Mammary epithelial cell (primary cell): ENCODE measurements at places on chromosomes 5 and 9.

DNA sequence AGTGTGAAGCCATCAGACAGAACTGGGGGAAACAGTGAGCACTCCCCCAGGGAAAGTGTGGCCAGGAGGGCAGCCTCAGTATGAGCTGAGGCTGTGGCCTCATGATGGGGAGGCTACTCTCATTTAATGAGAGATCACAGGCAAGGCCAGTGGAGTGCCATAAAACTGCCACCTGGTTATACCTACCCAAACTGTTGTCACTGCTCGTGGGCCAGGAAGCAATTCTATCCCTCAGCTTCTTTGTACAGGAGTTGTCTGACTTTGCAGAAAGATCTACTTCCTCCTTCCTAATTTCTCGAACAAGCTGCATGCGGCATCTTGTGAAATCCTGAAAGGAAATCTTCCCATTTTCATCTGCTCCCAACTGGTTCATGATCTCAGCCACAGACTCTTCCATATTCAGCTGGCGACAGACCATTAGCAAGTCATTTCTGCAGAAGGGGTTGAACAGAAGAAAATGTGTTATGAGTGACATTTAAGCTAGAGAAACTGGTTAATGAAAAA lies 50.0 kb downstream of the TSSK1B start:
- no peak for DNase-seq

- DNase-seq: no peak
These were observed 10.5 kb downstream of the COL15A1 start for GRCh38 chr9:98954244-98954610.

GRCh38 chr5:168468836-168469235 lies 17.4 kb upstream of the RARS1 start:
- DNase-seq: no peak

DNA sequence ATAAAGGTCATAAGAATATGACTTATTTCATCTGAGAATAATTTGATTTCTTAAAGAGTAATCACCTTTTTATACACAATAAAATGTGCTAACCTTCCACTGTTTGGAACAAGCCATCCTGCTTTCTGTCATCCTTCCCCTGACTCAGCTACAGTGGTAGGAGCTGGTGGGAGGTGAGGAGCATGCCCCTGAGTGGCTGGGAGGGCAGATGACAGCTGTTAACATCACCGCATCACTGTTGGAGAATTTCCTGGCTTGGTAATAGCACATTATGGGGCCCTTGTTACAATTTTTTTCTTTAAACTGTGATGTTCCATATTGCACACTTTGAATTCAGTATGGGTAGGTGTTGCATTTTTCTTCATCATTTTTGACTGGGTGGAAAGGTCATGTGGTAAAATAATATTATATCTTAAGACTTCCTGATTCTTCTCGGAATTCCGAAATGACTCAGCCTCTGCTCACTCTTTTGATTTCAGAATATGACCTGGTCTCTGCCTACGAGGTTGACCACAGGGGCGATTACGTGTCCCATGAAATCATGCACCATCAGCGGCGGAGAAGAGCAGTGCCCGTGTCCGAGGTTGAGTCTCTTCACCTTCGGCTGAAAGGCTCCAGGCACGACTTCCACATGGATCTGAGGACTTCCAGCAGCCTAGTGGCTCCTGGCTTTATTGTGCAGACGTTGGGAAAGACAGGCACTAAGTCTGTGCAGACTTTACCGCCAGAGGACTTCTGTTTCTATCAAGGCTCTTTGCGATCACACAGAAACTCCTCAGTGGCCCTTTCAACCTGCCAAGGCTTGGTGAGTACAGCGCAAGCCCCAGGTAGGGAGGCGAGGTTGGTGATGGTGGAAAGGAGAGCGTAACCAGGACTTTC lies 5.8 kb downstream of the ADAMTS16 start:
- DNase-seq: no peak

GRCh38 chr5:10936081-10936855 lies 175.2 kb upstream of the DAP start:
- no peak for DNase-seq

GRCh38 chr9:3768712-3769457 lies 243.1 kb upstream of the RFX3 start:
- no peak for DNase-seq

GRCh38 chr9:132494857-132495256 lies 84.8 kb downstream of the CFAP77 start:
- DNase-seq: no peak

- no peak for DNase-seq
These were observed 220.0 kb upstream of the NR4A3 start for GRCh38 chr9:99601571-99602111.

GRCh38 chr5:178108446-178108845 lies 4.9 kb upstream of the N4BP3 start:
- no peak for DNase-seq

GRCh38 chr9:127137640-127138360 lies 15.4 kb upstream of the ANGPTL2 start:
- no peak for DNase-seq

DNA sequence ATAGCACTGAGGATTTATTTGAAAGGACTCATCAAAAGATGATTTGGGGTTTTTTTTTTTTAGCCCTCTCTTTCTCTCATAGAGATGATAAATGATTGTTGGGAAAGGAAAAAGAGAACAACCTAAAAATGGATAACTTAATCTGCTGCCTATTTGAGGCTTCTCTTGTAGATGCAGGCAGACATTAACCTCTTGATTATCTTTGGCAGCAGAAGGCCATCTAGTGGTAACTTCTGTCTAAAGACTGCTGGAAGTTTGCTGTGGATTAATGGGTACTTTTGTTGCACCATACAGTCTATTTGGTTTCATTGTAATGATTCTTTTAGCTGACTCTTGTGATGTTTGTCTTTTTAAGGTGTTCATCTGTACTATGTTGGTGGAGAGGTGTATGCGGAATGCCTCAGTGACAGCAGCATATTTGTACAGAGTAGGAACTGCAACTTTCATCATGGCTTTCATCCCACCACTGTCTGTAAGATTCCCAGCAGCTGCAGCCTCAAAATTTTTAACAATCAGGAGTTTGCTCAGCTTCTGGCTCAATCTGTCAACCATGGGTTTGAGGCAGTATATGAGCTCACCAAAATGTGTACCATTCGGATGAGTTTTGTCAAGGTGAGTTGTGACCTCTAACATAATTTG lies 18.8 kb downstream of the SMIM32 start:
- DNase-seq: peak; percentile 50
